ENCODE measurements at places on chromosomes 3 and 15.

- DNase-seq = no peak
Measured at GRCh38 chr3:6791161-6791560, 69.8 kb upstream of the GRM7 start.

DNA sequence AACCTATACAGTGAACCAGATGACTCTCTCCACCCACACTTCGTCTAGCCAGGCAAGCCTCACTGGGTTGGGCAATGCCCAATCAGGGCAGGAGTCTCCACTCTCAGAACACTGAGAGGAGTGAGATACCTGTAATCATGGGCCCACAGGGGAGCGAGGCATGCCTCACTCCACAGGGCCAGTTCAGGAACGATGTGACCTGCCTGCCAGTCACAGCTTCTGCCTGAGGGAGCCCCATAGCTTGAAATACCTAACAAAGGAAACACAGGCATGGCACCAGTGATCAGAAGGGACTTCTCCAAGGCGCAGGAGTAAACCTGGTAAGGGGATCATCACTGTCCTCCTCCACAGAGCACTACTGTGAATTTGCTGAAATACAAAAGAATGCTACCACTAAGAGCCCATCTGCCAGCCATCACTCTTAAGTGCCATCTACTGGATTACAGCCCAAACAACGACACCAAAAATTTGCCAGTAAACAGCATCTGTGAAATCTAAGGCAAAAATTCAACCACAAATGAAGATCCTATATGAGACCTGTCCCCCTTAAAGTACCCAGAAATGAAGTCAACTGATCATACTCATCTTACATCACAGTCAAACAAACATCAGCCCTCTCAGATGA, 689.9 kb upstream of the SEMA6D start:
- no peak for DNase-seq

DNA sequence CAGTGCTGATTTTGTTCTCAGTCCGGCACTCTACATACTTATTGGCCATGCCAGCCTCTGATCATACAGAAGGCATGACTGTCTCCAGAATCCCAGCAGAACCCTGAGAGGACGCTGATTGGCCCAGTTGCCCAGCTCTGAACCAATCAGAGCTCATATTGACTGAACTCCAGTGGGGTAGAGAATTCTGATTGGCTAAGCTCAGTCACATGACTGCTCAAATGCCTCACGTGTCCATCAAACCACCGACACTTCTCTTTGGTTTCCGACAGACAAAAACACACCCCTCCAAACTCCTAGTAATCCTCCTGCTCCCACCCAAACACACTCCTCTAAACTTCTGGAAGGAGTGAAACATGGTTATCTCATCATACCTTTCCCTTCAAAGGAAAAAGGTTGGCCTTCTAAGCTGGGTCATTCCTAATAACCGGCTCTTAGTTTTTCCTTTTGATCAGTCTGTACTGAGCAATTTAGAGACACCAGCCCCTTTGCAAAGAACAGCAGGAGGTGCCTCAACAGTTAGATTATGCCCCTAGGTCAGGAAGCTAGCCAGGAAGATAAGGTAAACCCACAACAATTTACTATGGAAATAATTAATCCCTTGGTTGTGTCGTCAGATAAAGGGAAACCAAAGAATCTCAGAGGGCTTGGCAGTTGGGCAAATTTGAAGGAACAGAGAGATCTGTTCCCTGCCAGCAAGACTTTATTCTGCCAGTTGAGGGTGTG, 187.8 kb downstream of the TLE3 start:
- DNase-seq = no peak

GRCh38 chr3:136939489-136939888, 18.3 kb upstream of the IL20RB start:
- no peak for DNase-seq

DNA sequence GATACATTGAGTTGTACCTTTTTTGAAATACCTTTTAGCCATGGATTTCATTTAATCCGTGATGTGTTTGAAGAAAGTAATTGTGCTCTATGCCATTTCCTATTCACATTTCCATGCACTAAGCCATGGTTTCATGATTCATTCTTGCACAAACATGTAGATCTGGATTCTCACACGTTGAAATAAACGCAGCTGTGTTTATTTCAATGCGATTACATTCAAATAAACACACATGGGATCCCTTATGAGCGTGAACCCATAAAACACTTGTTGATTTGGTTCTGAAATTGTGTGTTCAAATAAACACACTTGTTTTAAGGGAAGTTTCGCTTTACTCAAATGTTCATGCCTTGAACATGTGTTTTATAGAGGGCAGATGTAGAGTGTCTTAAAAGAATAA, 39.2 kb downstream of the BBX start:
- no peak for DNase-seq

Measured in hematopoietic multipotent progenitor cell (in vitro differentiated cells).